ENCODE measurements at places on chromosomes 12 and 14.

DNA sequence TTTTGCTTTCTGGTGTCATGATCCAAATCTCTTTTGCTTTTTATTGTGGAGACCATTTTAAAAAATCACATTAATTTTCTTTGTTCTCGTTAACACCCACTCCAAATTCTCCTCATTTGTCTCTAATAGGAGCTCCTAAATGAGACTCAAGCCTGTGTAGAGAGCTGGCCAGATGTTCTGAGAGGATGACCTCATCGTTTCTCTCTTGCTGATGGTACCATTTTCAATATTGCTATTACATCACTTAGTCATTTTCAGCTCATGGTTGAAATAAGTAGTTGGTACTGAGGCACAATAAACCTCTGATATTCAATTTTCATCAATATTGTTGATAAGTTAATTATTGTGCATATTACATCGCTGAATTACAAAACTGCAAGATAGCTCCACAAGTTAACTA is 31.5 kb downstream of the SPTB start:
- DNase-seq, result no peak

DNA sequence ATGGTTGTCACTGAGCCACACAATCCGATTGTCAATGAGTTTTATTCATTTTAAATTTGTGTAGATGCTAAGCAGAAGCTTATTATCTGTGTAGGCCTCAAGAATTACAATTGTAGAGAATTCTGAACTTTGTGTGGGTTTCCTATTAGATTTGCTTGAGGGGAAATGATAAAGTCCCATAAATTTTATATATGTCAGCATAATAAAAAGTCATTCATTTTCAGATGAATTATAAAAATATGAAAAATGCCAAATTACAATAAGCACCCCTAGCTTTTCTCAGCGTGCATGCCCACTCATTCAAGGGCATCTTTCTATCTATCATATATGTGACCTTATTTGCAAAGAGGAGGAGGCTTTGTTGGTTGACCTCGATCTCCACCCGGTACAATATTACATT is 1041.1 kb upstream of the FOXG1 start:
- DNase-seq, result no peak

DNA sequence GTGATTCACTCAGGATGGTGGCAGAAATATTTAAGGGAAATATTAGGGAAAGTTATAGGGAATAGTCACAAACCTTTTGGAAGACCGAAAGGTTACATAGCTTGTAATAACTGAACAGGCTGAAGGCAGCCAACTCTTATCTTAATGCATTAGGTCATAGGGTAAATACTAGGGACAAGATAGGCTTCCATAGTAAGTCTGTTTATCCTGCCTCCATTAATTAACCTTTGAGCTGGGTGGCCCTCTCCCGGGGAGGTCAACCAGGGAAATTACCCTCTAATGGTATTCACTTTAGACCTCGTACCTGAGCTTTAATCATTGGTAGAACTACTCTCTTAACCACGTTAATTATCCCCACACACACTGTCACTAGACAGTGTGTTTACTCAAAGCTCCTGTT is 981.8 kb downstream of the SLC16A7 start:
- DNase-seq, result no peak

- no peak for DNase-seq
These were observed 49.0 kb upstream of the A2ML1 start for GRCh38 chr12:8773461-8773860.

DNA sequence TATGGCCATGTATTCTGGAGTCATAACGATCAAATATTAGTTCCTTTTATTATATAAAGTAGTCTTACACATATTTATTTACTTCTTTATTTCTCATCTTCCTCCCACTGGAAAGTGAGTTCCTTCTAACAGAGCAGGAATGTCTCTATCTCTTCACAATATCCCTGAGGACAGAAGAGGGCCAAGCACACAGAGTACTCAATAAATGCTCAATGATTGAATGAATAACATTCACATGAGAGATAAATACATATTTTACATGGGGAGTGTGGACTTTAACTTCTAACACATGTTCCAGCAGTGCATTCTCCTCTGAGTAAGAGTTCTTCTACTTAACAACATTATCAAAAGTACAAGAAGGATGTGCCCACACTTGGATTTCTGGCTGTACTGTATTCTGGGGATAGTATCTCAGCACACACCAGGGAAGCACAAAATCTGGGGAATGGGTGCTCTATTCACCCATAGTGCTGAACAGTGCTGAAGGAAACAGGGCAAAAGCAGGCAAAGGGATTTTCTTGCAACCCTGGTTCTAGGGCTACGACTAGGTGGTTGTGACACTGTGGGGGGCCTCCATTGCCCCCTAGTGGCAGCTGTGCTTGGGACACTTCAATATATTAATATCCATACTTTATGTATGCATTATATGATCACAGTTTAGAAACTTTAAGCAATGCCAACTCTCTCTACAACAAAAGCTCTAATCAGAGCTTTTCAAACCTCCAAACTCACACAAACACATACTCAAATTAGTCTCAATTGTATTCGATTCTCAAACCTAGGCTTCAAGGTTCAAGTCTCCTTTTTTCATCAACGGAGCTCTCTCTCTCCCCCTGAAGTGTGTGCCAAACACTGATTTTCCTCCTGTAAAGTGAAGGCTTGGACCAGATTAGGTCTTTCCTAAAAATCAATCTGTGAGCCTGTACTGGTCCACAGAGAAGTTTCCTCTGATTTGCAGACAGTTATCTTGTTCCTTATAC is 115.5 kb downstream of the SLC2A13 start:
- no peak for DNase-seq

DNA sequence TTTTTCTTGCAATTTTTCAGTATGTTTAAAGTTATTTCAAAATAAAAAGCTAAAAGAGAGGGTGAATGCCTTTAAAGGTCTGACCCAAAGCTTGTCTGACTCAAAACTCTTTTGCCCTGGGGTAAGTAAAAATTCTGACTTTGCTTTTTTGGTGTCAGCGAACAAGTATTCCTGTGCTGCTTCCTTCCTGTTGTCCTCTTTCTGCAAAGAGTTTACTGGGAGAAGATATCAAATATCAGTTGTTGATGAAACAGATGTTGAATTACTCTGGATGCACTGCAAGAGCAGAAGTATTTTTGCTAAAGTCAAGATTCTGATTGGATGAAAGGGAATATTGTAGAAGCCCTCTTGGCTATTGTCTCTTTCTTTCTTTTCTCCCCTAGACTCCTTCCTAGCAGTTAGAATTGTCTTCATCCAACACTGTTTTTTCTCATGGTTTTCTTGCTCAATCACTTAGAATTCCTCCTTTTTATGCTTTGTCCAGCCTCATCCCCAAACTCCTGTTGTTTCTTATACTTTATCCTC is 62.0 kb downstream of the DACT1 start:
- no peak for DNase-seq

DNA sequence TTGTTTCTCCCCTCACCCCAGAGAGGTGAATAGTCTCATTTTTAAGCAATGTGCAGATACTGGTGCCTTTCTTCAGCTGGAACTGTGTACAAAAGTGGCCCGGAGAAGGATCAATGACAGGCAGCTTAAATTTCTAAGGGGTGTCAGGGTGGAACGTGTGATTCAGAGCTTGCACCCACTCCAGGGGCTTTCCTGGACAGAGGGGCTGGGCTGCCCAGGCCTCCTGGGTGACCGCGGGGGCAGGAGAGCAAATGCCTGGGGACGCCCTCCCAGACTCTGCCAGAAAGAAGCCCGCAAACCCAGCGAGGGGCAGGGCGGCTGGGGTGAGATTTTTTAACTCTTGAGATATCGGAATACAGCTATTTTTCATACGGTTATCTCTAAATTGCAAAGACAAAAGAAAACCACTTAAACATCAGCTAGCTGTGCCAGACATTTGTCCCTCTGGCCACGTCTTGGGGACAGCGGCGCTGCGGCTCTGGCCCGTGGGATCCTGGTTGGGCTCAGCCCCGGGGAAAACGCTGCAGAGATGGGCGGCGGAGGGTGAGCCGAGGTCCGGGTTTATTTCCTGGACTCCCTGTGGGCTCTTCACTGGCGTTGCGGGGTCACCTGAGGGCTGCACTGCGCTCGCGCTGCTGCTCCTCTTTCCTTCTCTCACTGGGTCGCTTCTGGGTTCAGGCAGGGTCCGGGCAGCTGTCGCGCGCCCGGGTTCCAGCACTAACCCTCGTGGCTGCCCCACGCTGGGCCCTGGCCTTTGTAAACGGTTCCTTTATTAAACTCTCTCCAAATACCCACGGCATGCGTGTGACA is 35.8 kb downstream of the NFKBIA start:
- DNase-seq, result no peak

- DNase-seq, result no peak
These were observed 184.0 kb upstream of the RGS6 start for GRCh38 chr14:71748196-71748595.

DNA sequence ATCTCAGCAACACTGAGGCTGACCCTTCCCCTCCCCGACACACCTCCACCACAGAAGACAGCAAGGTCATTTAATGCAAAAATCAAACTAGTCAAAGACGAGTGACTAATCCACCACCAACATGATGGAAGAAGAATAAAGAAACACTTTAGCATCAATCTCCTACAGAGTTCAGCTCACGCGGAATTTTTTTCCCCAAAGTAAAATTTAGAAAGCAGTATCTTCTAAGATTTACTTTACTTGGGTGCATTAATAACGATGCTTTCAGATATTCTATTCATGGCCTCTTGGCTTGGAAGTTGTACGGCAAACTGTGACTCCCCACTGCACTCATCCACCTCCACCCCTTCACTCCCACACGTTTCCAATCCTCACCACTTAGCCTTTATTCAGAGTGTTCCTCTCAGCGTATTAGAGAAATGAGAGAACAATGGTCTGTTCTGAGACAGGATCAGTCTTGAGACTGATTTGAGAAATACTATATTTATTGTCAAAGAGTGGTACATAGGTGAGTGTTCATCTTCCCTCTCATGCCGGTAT is 1.9 kb downstream of the EGLN3 start:
- no peak for DNase-seq

DNA sequence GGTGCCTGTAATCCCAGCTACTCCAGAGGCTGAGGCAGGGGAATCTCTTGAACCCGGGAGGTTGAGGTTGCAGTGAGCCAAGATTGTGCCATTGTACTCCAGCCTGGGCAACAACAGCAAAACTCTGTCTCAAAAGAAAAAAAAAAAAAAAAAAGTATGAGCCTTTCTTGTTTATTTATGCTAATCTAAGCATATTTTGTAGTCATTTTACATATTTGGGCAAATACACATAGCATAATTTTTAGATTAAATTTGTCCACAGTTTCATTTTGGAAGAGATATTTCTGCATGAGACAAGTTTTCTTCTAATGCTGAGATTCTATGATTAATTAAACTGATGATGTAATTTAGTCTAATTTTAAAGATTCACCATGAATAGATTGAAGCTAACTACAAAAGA is 494.4 kb downstream of the TMTC2 start:
- DNase-seq, result no peak

DNA sequence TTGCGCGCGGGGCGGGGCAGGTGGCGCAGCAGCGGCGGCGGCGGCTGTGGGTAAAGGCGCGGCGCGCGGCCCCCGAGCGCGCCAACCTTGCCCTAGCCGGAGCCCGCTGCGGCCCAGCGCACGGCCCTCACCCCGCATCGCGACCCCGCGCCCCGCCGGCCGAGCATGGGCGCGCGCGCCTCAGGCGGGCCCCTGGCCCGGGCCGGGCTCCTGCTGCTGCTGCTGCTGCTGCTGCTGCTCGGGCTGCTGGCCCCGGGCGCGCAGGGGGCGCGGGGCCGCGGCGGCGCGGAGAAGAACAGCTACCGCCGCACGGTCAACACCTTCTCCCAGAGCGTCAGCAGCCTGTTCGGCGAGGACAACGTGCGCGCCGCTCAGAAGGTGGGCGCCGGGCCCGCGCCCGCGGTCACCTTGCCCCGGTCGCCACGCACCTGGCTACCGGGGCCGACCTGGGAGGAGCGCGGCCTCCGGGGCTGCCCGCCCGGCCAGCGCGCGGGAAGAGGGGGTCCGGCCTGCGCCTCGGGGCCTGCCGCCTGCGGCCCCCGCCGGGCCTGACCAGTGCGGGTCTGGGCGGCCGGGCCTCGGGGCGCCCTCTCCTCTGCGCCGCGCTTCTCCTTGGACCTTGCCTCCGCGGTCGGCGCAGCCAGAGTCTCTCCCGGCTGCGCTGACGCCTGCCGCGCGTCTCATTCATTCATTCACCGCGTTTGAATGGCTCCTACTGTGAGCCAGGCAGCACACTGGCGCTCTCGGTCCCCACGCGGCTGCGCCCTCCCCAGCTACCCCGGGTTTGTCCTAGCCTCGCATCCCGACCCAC is at the start of gene BRI3BP:
TSS of gene BRI3BP (plus strand) at position 20 of the 811 bp plus-strand sequence. CDS start at position 166, 146 bp downstream.
- DNase-seq, result no peak

GRCh38 chr12:31017535-31017934 is 56.1 kb upstream of the DDX11 start:
- no peak for DNase-seq

GRCh38 chr12:29147731-29148595 is 1.1 kb upstream of the FAR2 start:
- no peak for DNase-seq

Data from brain pericyte (primary cell).